ENCODE measurements at places on chromosomes 4 and X.

- DNase-seq, result no peak
Observed at GRCh38 chr4:100177855-100178254, 12.4 kb downstream of the DDIT4L start.

DNA sequence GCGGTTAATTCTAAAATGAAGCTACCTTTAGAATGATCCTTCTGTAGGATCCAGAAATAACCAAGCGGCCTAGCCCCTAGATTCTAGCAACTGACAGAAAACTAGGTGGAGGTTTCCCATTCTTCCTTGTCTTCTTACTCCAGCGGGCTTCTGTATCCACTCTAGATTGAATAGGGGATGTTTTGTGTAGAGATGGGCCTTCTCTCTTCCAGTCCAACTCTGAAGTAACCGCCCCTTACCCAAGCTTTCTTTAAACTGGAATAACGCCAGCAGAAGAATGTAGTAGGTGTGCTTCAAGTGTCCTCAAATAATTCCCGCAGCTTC, 386 bp upstream of the TMEM184C start:
- DNase-seq, result no peak

DNA sequence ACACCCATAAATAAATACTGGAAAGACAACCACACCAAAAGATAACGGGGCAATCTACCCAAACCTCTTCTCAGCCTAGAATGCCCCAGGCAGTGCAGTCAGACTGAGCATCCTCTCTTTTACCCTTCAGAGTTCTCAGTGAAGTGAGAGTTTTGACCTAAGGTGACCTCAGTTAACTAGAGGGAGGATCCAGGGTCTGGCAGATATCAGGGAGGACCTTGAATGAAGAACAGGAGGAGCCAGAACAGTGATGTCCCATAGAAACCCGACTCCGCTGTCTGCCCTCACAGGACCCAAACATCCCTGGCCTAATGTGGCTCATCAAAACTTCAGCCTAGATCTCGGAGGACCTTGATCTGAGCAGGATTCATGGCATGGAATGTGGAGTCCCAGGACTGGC, at the start of gene MAGEB3:
Gene MAGEB3 (plus strand): TSS at position 263 of the 400 bp plus-strand sequence. CDS start 5,268 bp downstream, outside the sequence.
- DNase-seq, result no peak

- DNase-seq, result no peak
Observed at GRCh38 chr4:7699031-7699430, 240.6 kb downstream of the AFAP1 start.

- no peak for DNase-seq
Observed at GRCh38 chr4:158938220-158939044, 164.4 kb upstream of the RAPGEF2 start.

- no peak for DNase-seq
Observed at GRCh38 chr4:6463311-6464289, 8.8 kb downstream of the PPP2R2C start.

GRCh38 chrX:131614241-131614640, 70.4 kb downstream of the OR13H1 start:
- DNase-seq, result no peak

- DNase-seq, result no peak
Observed at GRCh38 chrX:46953597-46953996, 41.4 kb downstream of the JADE3 start.

- no peak for DNase-seq
Observed at GRCh38 chr4:152033621-152034020, 272.8 kb upstream of the GATB start.

DNA sequence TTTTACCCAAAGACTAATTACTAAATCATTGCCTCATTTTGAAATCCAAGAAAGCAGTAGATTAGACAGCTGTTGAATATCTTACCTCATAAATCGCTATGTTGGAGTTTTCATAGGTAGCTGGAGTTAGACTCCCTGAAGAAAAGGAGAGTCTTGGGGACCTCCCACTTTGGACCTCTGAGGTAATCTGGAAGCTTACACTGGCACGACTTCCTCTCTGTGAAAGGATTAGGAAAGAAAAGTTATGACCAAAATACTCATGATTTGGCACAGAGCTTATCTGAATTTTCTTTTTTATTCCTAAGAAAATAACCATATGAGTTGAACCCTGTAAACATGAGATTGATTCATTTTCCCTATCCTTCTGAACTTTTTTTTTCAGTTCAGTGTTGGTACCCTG, 40.6 kb downstream of the GUCY2F start:
- DNase-seq, result no peak

GRCh38 chr4:39020130-39020529, 12.1 kb downstream of the TMEM156 start:
- DNase-seq, result no peak

DNA sequence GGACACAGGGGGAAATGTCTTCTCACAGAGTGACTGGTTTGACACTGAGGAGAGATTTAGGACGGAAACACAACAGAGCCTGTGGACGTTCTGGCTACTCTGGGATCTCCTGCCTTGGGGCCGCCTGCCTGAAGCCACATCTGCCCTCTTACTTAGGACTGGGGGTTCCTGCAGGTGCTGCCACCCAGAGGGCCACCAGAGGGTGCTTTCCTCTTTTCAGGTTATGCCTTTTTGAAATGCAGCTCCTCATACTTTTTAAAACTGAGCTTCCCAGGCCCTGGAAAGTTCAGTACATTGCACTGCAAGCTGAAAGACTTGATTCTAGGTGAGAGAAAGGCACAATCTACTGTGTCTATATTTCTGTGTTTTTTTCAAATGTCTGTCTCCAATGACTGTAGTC, 92.2 kb upstream of the PGRMC2 start:
- no peak for DNase-seq

DNA sequence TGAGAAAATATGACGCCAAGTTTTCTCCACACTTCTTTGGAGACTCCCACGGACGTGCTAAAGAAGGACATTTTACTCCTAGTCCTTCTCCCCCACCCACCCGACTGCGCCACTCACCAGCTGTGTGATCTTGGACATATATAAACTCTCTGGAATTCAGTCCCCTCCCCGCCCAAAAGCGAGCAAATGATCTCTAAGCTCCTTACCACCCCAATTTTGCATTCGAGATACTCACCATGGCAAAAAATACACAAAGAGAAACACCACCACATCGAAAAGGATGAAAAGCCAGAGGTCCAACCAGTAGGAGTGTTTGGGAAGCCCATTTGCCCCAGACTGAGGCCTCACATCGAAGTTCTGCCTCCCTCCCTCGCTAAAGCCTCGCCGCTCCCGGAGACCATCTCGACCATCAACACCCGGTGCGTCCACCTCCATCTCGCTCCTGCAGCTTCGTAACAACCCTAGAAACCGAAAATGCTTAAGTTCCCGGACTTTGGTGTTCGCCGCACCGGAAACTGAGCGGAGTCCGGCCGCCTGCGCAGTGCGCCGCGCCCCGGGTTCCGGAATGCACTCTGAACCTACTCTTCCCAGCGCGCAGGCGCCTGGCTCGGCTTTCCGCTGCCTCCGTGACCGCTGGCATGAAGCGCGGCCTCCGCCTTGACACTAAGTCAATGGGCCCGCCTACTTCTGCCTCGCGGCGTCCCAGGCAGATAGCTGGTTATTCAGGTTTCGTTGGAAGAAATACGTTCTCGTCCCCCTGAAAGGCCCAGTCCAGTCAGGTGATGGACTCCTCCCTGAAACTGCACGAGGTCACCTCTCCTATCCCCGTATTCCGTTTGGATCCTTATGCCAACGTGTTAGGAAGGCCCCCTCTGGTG, 21.6 kb downstream of the FABP2 start:
- DNase-seq, result peak; percentile 84

- DNase-seq, result no peak
Observed at GRCh38 chr4:159305129-159305528, 202.2 kb downstream of the RAPGEF2 start.

DNA sequence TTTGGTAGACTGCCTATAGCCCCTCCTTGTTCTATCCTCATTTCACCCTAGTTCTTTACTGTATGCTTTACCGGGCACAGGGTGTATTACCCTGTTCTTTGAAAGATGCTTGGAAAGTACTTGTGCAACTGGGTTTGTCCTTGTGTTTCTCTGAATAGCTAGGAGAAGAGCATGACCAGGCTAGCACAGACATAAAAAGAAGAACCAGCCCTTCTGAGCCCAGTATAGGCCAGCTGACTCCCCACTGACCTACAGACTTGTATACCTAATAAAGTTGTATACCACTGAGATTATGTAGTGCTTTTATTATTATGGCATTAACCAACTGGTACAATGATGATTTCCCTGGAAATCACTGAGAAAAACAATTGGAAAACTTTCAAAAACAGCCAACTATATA, 15.0 kb downstream of the CFI start:
- DNase-seq, result no peak

- DNase-seq, result peak; percentile 22
Observed at GRCh38 chr4:147707892-147708672, 23.8 kb upstream of the ARHGAP10 start.

GRCh38 chrX:10514891-10515290, 105.5 kb downstream of the MID1 start:
- no peak for DNase-seq

DNA sequence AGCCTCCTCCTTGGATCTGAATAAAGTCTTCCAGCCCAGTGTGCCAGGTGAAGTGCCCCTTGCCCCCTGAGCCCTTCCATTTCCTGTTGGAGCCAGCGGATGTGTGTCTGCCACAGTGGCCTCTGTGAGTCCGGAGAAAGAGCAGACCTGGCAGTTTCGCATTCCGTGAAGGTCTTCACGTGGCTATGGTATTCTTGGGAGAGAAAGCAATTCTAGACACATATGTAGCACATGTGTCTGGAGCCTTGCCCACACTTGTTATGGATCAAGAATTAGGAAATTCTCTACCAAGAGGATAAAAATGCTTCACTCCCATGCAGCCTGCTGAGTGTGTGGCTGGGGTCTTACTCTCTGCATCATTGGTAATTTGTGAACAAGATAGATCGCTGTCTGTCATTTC, 130.9 kb downstream of the REPS2 start:
- no peak for DNase-seq

DNA sequence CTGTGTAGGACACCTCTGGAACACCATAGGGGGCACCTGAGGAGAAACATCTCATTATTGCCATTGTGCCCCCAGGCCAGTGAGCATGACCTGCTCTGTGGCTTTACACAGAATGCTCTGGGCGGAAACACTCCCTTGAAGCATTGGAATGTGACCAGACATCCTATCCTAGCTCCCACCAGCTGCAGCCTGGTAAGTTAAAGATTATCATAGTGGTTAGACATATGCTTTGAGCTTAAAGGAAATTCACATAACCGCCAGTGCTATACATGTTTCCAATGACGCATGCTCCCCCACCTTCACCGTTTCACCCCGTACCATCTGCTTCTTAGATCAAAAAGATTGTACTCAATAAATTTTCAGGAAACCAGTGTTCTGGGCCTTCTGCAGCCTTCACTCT, 217.7 kb upstream of the CENPE start:
- no peak for DNase-seq

All from activated CD8-positive, alpha-beta memory T cell treated with anti-CD3 and anti-CD28 coated beads for 4 hours (primary cell).